NCI-H2081 (cell line): ENCODE measurements at places on chromosomes 7 and 10.
A peak's percentile ranks its signal among the peaks of the same experiment; 100 is the strongest.

GRCh38 chr7:22911889-22912288 lies 89.2 kb upstream of the TOMM7 start:
- no peak for DNase-seq

GRCh38 chr7:111235709-111236108 lies 144.8 kb downstream of the LRRN3 start:
- DNase-seq, result no peak

GRCh38 chr7:2141651-2142050 lies 91.1 kb downstream of the MAD1L1 start:
- DNase-seq, result no peak

DNA sequence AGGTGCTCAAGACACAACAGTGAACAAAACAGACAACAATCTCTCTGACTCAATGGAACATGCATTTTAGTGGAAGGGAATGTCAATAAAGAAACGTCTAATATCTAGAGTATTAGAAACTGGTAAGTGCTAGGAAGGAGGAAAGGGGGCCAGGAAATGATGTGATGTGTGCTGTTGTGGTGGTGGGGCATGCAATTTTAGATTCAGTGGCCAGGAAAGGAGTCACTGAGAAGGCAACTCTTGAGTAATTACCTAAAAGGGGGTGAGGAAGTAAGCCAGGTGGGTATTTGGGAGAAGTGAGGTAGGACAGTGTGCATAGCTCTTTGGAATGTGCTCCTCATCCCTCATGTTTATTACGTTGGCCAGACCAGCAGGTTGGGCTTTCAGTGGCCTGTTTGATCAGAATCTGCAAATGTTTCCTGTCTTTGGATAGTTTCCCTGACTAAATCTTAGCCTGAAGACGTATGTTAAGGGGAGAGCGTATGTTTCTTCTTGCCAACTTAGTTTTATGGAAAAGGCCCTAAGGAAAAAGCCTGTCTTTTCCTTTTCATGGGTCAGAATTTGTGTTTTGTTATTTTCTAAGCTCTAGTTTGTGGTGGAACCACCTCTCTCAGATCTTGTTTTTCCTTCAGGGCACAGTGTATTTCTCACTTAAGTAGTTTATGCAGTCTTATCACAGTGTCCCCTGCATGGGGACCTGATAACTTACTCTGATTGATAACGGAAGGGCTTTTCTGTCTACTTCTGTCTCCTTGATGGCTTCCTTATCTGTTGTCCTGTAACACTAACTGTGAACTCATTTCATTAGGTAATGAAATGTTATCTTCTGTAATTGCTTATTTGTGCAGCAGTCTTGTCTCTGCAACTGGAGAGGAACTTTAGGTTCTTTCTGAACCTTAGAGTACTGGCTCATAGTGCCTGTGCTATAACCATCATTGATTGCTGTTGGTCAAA lies 203.7 kb downstream of the AUTS2 start:
- DNase-seq, result no peak

GRCh38 chr7:88546808-88547207 lies 212.7 kb upstream of the ZNF804B start:
- DNase-seq, result peak; percentile 25

DNA sequence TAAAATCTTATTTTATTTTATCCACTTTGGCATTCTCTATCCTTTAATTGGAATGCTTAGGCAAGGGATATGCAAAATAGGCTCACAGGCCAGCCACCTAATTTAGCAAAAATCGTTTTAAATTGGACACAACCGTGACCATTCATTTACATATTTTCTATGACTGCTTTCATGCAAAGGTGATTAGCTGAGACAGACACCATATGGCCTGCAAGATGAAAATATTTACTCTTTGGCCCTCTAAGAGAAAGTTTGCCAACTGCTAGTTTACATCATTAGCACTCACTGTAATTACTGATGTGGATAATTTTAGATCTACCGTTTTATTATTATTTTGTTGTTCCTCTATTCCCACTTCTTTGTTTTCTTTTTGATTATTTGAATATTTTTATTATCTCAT lies 375.5 kb upstream of the LRRTM3 start:
- peak; percentile 4 for DNase-seq

GRCh38 chr10:60040014-60040662 lies 133.8 kb upstream of the CCDC6 start:
- DNase-seq, result no peak

GRCh38 chr7:152884321-152884720 lies 124.8 kb downstream of the ACTR3B start:
- DNase-seq, result no peak

- DNase-seq, result peak; percentile 3
These were observed 6.1 kb upstream of the ABLIM1 start for GRCh38 chr10:114664127-114664526.

- DNase-seq, result peak; percentile 27
These were observed 23.4 kb upstream of the GSAP start for GRCh38 chr7:77439572-77439971.

DNA sequence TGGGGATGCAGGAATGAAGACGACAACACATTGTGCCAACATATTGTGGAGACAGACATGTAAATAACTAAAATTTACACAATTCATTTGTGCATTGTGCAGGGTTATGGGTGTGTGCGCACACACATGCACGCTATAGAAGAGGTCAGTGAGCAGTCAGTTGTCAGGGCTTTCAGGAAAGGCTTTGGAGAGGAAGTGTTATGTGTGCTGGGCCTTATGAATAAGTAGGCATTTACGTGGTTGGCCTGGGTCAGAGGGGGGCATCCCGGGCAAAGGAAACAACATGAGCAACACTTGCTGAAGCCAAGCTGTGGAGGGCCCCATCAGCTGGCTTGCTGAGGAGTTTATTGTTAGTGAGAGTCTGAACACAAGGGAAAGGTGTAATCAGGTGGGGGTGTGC lies 4.1 kb downstream of the PRXL2A start:
- no peak for DNase-seq
